ENCODE measurements at places on chromosomes 3 and 15.

DNA sequence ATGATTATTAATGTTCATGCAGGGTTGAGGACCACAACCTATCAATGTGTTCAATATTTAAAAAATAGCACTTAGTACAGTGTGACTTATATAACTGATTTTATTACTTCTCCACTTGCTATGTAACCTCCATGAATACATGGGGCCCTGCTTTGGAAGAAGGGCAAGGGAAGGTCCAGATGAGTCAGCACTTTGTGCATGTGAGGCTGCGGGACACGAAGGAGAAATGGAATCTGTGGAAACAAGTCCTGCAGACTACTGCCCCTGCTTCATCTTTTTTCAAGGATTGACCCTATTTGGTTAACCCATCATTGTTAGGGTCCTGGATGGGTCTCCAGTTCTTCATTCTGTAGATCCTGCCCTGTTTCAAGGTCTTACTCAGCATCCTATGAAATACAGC lies 1.6 kb downstream of the NXPE3 start:
- DNase-seq = no peak

- no peak for DNase-seq
These were observed 10.8 kb upstream of the GRIP2 start for GRCh38 chr3:14550651-14551611.

DNA sequence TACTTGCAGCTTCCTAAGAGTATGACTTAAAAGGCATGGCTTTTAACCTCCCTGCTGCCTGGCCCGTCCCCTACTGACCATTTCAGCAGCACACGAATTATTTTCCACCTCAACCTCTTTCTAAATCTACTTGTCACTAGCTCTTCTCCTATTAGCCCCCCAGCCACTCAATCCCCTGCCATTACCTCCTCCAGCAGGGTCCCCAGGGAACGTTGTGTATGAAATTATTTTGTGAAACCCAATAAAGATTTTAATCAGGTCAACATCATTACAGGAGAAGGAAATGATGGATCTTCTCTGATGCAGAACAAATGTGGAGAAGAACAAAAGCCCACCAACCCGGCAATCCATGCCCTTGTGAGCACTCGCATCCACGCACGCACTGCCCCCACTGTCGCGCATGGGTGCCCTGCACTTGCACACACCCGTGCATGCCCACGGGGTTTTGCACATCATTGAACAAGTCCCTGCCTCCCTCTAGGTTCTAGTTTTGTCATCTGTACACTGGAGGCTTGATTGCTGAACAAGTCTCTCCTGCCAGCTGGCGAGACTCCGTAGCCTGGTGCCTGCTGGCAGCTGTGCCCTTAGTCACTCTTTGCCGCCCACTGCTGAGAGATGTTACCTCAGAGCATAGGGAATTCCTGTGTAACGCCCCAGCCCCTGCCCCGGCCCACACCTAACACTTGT lies 51.6 kb downstream of the LINGO1 start:
- no peak for DNase-seq

- DNase-seq = peak; percentile 72
These were observed 169.3 kb upstream of the LRRN1 start for GRCh38 chr3:3629911-3630310.

DNA sequence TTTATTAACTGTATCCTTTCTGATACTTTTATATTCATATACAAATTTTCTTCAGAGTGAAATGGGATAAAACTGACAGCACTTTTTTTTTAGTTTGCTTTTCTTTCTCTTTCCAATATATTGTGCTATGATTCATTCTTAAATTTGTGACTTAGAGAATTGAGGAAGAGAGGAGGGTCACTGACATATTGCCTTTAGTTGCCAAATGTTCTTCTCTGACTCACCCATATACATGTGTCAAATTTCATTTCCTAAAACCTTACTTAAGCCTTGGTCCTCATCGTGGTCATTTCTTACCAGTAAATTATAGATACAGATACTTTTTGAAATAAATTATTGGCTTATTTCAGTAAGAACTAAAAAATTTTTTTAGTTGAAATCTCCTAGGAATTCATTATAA lies 53.9 kb downstream of the CLASP2 start:
- DNase-seq = peak; percentile 11

DNA sequence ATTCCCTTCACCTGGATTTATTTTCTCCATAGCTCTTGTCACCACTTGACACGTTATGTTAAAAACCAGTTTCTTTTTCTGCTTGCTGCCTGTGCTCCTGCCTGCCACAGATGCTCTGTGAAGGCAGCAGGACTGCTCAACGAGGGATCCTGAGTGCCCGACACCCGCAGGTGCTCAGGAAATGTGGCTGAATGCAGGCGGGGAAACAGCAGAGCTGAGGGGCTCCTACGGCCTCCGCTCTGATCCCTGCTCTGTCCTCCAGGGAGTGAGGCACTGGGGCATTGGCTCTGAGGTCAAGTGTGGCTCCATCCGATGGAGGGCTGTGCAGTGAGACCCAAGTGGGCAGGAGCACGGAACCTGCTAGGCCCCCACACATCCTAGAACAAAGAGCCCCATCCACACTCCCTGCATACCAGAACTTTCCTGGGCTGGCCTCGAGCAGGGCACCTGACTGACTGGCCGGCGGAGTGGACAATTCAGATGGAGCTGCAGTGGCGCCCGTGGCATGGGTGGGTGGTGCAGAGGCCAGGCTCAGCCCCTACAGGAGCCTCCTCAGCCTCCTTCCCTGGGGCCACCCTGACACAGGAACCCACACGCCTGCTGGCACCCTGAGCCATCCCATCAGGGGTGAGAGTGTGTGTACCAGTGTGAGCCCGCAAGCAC lies 27.9 kb downstream of the IQSEC1 start:
- no peak for DNase-seq

- peak; percentile 64 for DNase-seq
These were observed 1.4 kb downstream of the ATOSA start for GRCh38 chr15:52677593-52678467.

DNA sequence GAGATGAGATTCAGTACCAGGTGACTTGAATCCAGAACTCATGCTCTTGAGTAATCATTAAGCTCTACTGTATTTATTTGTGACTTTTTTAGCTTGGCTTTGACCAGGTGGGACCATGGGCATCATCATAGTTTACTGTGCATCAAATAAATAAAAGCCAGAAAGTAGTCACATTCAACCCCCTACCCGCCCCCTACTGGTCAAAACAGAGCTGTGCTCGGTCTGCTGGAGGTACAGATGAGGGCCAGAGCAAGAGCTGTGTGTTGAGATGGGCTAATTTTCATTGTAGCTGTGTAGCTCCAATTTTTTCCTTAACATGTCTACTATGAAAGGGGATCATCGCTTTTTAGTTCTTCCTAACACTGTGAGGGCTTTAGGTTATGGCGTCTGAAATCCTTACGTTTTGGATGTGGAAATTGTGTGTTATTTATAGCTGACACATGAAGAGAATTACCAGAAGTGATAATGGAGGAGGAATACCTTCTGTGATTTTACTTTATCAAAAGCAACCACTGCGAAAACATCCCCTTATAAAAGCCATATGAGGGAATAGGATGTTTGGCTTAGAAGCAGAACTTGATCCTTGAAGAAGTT lies 375.1 kb downstream of the PTPRG start:
- DNase-seq = peak; percentile 30

GRCh38 chr15:28080386-28080785 lies 18.7 kb downstream of the OCA2 start:
- DNase-seq = no peak

DNA sequence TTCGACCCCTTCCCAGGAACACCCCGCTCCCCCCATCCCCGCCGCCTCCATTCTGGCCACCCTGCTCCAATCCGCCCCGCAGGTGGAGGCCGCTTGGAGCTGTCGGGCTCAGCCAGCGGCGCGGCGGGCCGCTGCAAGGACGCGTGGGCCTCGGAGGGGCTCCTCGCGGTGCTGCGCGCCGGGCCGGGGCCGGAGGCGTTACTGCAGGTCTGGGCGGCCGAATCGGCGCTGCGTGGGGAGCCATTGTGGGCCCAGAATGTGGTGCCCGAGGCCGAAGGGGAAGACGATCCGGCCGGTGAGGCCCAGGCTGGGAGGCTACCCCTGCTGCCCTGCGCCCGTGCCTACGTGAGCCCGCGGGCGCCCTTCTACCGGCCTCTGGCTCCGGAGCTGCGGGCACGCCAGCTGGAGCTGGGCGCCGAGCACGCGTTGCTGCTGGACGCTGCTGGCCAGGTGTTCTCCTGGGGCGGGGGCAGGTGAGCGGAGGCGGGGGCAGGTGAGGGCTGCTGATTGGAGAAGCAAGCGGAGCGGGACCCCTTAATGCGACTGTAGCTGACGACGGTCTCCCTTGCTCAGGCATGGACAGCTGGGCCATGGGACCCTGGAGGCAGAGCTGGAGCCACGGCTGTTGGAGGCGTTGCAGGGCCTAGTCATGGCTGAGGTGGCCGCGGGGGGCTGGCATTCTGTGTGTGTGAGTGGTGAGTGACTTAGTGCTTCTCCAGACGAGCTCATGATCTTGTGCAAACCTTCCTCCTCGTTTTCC lies 2.5 kb downstream of the RCCD1 start:
- no peak for DNase-seq

GRCh38 chr3:58266577-58266976 lies 29.0 kb downstream of the ABHD6 start:
- DNase-seq = no peak

DNA sequence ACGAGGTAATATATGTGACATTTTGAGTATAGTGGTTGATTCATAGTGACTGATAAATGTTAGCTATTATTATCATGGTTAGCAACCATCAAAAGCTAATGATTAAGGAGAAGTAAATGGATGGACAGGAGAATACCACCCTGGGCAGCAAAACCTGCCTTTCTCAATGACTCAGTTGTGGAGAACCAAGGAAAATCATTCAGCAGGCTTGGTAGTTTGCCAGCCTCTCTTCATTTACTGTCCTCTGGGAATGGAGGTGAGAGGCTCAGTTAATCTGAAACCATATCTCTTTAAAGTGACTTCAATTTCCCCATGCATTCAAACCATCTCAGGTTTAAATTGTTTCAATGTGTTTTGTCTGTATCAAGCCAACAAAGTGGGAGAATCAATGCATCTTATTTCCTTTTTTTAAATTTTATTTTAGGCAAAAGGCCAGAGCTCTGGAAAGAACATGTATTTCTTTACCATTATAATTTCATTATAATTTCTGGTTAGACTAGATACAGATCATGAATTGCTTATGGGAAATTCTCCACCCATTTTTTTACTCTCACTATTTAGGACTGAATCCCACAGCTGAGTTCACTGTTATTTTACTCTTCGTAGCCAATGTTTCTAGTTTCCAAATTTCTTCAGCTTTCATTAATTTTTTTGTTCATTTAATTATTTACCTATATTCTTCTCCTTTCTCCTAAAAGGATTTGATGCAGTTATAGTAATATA lies 2.7 kb downstream of the TM4SF18 start:
- DNase-seq = peak; percentile 45

DNA sequence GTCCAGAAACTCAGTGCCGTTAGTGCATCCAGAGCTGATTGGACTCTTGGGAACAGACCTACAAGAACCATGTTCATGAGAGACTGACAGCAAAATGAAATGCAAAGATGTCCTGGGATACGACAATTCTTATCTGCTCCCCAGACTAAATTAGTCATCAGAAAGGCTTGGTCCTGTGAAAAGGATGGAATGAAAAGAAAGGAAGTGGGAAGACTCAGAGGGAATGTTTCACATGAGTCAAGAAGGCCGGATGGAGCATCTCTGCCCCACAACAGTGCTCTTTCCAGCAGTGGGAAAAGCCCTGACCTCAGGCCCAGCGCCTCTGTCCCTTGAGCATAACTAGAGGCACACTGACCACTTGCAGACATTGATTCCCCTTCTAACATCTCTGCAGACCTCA lies 39.3 kb upstream of the UACA start:
- peak; percentile 87 for DNase-seq

GRCh38 chr15:61621146-61621545 lies 392.0 kb upstream of the RORA start:
- DNase-seq = peak; percentile 7

- no peak for DNase-seq
These were observed 77.6 kb upstream of the ACP3 start for GRCh38 chr3:132239587-132239986.

DNA sequence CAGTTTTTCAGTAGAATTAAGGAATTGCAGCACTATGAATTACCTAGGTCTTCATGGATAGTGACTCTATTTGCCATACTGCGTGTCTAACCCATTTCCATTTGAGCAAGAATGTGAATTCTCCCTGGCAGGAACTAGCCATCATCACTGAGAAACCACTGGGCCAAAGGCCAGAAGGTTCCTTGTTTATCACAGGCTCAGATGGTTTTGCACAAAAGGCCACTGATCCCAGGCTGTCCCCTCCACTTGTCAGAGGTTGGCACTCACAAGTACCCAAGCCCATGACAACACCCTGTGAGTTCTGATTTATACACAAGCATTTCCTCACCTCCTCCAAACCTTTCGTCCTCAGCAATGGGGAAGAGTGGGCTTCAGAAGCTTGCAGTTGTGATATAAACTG lies 131.8 kb downstream of the FOXB1 start:
- no peak for DNase-seq

DNA sequence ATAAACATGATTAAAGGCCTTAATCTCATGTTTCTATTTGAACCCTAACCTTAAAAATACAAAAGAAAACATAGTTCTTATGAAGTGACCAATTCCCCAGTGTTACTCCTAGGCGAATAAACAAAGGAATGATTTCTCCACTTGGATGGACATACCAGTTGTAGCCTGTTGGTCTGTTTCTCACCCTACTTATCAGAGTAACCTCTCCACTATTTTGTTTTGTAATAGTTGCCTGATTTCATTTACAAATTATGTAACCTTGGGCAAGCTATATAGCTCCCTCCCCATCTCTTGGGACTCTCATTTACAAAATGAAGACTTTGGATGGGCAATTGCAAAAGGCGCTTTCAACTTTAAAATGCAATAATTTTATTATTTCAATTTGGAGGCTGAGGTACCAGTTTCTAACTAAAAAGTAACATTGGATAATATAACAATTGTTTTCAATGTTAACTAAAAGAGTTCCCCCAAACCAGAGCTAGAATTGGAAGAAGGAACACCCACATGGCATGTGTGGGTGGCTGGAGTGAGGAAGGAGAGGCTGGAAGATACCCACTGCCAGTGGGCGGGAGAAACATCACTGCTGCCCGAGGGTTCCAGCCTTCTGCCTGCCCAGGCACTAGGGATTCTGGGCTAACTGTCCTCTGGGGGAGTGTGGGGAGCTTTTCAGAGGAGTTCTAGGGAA lies 74.2 kb downstream of the RFTN1 start:
- DNase-seq = peak; percentile 51

All from NCI-H226 (cell line).